ENCODE measurements at places on chromosomes 2 and 18.

DNA sequence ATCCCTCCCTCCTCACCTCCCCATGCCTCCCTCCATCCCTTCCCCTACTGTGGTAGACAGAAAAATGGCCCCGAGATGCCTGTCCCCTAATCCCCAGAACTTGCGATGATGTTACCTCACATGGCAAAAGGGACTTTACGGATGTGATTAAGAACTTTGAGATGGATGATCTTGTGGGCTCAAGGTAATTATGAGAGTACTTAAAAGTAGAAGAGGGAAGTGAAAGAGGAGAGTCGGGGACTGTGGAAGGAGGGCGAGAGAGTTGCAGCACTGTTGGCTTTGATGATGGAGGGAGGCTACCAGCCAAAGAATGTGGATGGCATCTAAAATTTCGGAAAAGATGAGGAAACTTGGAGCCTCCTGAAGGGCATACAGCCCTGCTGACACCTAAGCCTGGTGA, 66.5 kb downstream of the AGAP1 start:
- DNase-seq: no peak

DNA sequence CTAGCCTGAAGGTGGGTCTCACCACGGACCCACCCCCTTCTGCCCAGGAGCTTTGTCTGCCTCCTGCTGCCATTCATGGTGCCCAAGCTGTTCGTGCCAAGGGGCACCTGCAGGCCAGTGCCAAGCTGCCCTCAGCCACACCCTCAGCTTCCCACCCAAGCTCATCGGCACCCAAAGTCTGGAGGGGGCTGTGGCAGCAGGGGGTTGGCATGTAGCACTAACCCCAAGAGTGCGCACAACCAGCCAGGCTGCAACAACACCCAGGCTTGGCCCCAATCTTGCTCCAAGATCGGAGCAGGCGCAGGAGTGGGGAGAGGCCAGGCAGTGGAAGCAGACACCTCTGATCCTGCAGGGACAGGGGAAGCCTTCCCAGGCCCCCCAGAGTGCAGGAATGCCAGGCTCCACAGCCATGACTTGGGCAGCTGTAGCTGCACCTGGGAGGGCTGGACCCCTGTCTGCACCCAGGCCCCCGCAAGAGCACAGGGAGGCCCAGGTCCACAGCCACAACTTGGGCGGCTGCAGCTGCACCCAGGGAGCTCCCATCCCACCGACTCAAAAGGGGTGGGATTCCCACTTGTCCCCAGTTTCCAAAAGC, 89.9 kb downstream of the ATAD2B start:
- no peak for DNase-seq

DNA sequence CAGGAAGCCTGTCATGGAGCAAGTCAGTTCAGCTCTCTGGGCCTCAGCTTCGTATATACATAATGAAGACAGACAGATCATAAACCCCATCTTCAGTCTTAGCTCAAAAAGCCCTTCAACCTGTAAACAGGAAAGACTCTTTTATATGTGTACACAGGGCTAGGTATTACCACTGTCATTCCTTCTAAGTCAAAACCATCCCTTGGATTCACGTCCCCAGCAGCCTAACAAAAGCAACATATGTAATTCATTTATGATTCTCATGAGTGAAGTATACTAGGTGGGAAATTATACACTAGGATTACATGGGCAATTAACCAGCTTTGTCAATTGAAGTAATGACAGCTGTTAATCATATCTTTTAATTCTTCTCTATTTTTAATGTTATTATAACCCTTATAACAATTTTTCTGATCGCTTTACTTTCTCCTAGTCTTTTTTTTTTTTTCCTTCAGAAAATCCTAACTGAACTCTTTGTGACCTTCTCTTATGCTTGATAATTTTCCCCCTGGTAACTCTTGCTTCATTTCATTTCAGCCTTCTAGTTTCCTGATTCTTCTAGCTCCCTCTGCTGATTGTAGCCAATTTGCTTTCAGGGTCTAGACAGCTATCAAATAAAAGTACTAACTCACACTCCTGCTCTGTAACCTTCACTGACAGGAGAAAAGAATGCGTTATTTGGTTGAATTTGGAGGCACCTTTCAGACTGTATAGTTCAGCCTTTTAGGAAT, 99.7 kb downstream of the RBM43 start:
- no peak for DNase-seq

DNA sequence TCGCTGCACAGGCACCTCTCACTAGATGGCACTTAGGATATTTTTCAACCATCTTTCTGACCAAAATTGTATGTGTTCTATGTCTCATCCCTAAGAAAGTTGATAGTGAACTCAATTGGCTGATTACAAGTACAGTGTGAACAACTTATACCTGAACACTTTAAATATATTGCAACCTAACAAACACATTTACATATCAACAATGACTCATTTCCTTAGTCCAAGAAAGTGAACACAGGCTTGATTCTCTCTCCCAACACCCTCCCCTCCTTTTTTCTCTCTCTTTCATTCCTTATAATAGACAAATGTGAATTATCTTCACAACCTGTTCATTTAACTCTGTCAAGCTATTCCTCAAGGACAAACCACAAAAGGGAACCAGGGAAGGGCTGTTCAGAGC, 192.0 kb downstream of the SLC8A1 start:
- DNase-seq: no peak

- no peak for DNase-seq
These were observed 628.6 kb downstream of the NR4A2 start for GRCh38 chr2:155703917-155704316.

DNA sequence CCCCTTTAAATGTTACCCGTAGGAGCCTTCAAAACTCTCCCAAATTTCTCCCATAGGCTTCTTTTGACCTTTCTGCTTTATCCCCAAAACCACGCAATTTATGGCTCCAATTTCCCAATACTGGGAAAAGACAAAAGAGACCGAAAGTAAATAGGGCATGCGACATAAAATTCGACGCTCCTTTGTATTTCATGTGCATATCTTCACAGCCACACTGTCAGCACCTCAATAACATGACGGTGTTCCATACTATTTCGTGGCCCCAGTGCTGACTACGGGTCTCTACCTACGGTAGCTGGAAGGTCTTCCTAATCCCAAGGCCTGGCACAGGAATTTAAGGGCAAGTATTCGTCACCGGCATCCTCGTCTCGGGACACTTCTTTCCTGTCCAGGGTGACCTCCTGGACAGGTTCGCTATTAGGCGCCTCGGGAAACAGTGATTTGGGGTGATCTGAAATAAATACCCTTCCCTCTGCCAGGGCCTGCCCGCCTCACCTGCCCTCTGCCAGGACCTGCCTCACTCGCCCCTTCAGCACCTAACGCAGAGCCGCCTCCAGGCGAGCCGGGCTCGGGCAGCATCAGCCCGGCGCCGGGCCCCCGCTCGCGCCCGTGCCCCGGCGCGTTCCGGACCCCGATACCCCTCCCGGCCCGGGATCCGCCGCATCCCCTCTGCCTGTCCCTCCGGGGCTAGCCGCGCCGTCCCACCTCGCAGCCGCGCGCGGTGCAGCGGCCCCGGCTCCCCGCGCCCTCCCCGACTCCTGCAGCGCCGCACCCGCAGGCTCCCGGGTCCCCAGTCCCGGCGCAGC, 680 bp downstream of the DTNB start:
- DNase-seq: peak; percentile 67

DNA sequence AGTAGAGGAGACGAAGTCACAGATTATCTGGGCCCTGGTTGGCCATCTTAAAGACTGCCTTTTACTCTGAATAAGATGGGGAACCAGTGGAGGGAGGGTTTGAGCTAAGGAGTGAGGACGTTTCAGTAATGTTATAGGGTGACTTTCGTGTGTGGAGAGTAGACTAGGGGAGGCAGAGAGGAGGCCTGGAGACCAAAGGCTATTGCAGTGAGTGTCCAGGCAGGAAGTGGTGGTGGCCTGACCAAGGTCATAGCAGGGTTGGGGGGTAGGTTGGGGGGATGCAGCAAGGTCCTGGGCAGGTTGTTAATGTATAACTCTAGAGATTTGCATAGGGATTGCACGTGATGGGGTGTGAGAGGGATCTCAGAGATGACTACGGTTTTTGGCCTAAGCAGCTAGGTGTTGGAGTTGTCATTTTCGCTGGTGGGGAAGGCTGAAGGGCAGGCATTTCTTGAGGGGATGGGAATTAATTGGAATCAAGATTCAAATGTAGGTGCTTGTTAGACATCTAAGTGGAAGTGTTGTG, 4.9 kb downstream of the CEP192 start:
- DNase-seq: no peak

GRCh38 chr18:76348267-76349066, 146.6 kb downstream of the ZNF516 start:
- DNase-seq: no peak

DNA sequence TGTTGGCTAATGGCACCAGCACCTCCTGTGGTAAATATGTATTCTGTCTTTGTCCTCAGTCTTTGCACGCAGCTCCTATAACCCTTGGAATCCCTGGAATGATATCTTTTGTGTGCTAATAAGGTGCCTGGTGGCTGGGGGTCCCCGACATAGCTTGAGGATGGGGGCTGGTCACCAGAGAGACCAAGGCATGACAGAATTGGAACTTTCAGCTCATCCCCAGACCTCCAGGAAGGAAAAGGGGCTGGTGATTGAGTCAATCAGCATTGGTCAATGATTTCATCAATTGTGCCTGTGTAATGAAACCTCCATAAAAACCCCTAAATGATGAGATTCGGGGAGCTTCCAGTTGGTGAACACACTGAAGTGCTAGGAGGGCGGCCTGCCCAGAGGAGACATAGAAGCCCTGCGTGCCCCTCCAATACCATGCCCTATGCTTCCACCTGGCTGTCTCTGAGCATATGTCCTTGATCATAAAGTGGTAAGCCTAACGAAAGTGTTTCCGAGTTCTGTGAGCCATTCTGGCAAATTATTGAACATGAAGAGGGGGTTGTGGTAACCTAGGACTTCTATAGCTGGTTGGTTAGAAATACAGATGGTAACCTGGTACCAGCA, 26.6 kb upstream of the KCMF1 start:
- no peak for DNase-seq

DNA sequence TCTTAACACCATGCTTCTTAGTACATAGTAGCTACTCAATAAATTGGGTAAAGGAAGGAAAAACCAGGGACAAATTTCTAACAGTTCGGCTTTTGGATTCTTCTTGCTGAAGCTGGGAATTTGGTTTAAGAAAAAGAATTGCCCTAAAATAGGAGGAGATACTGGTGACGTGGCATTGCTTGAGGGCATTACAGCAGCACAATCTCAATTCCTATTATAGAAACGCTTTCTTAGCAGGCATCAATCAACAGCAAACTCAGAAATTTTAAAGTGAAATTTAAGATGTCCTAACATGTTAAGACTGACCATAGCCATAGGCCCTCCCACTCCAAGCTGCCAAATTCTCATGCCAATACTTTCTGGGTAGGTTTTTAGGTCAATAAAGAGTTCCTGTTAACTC, 169.5 kb downstream of the SRBD1 start:
- no peak for DNase-seq

DNA sequence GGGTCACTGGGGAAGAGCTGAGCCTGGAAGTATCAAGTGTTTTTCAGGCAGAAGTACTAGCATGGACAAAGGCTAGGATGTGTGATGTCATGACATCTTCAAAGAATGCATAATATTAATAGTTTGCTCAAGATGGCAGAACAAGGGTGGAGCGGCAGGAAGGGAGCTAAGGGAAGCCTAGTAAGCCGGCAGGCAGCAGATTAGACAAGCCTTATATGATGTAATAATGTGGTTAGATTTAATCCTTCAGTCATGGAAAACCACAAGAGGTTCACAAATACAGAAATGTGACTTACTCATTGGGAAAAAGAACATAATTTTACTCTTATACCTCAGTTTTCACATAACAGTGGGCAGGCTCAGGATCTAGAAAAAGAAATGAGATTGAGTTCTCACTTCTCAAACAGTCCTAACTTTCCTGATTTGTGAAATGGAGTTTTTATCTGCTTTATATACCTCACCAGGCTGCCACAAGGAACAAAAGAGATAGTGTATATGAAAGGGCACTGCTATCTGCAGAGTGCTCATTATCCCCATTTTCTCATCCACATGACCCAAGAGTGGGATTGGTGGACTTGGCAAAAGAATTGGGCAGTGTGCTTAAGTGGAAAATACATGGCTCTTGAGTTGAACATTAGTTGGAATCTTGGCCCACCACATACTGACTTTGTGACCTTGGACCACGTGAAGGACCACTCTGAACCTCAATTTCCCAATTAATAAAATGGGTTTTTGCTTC, 89.1 kb upstream of the LHCGR start:
- DNase-seq: no peak

- peak; percentile 55 for DNase-seq
These were observed 37.6 kb upstream of the MCM6 start for GRCh38 chr2:135913727-135914365.

GRCh38 chr2:146124741-146125140, 1604.8 kb upstream of the ZEB2 start:
- no peak for DNase-seq

DNA sequence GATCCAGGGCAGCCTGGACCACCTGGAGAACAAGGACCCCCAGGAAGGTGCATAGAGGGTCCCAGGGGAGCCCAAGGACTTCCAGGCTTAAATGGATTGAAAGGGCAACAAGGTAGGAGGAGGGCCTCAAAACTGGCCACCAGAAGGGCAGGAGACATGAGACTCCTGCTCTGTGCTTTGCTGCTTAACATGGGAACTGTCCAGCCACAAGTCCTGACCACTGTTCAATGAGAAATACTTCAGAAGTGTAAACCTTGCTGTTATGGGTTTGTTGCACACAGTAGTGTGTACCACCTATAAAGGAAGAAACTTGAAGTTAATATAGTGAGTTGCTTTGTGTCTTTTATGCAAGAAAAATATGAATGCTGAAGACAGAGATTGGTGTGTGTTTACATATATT, 44.2 kb upstream of the MFF start:
- no peak for DNase-seq

- DNase-seq: no peak
These were observed 487.0 kb upstream of the FANCL start for GRCh38 chr2:58727981-58728656.

DNA sequence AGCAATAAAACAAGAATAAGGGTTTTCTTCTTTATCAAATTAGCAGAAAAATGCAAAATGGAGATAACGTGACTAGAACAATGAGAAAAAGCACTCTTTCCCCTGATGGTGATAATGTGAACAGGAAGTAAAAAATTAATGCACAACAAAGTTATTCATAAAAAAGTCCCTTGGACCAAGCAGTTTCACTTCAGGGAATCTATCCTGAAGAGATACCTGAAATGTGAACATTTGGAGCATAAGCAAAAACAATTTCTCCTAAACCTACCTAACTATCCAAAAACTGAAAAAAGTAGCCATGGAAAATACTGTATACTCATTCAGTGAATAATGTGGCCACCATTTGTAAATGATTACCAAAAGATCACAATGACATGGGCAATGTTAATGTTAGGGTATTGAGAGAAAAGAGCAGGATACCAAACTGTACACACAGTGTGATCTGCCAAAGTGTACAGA, 48.7 kb downstream of the TRIP12 start:
- no peak for DNase-seq

DNA sequence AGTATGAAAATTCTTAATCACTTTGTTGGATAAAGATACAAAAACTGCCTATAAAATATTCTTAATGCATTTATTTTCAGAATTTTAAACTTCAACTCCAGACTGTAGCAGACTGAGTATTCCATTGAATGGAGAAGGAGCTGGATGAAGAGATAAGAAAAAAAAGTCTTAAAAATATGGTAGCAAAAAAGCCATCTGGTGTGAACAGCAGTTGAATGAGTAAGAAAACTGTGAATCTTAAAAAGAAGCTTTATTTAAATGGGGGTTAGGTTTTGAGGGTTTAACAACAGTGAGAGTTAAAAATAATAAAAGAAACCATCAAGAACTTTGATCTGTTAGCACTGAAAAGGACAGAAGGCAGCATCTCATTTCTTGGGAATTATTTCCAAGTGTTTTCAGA, 91.5 kb downstream of the KCNH7 start:
- DNase-seq: no peak

All from central memory CD4-positive, alpha-beta T cell (primary cell).